ENCODE measurements at places on chromosomes 7 and 10. TPM values are rescaled to one million over a fixed set of nuclear protein-coding genes. Genes with fewer than 3 reads are reported as not detected.

The CRTAC1 gene
- total RNA-seq, result 1.1 TPM

The NEUROD6 gene
- not detected for total RNA-seq

The PAX4 gene
- not detected for total RNA-seq

The ZNF716 gene
- not detected for total RNA-seq

The SPOCK2 gene
- total RNA-seq, result 0.25 TPM
